Left renal cortex interstitium (tissue), 4 donors: ENCODE measurements at places on chromosomes 13 and 19.

DNA sequence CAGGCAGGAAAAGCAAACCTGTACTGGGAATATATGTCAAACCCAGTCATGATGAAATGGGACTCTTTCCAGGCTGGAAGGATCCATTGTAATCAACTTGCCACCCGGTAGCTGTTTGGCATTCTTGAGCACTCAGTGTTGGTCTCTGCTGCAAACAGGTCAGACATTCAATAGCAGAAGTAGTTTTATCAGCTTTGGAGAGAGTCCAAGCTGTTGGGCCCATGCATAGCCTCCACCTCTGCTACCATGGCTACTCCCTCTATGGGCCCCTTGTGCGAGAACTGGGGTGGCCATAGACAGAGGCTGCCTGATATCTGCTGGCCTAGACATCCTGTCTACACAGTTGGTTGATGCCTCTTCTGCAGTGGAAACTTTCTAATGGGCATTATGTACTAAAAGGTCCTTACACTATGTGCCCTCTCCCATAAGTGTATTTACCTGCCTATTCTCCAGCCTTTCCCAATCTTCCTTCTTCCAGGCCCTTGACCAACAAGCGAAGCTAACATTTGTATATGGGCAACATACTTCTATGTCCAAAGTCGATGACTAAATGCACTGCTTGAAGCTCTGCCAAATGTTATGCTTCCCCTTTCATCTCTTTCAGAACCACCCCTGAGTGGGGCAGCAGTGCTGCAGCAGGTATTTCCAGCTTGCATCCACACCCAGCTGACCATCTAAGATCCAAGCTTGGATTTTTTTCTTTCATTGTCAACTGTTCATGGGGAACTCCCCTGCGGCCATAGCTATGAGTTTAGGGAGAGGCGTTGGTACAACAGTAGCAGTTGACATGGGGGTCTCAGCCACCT, 5.3 kb upstream of the RNF6 start:
- DNase-seq: no peak

DNA sequence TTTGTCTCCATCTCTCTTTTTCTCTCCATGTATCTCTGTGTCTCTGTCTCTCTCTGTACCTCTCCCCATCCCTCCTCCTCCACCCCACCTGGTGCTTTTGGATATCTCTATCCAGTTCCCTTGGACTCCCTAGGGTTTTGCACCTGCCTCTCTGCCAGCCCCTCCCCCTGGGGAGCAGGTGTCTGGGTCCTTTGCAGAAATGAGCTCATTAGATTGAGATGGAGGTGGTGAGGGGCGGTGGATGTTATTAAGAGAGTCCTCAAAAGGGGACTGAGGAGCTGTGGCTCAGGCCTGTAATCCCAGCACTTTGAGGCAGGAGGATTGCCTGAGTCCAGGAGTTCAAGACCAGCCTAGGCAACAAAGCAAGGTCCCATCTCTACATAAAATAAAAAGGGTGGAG, 2.1 kb downstream of the KCNN4 start:
- no peak for DNase-seq

DNA sequence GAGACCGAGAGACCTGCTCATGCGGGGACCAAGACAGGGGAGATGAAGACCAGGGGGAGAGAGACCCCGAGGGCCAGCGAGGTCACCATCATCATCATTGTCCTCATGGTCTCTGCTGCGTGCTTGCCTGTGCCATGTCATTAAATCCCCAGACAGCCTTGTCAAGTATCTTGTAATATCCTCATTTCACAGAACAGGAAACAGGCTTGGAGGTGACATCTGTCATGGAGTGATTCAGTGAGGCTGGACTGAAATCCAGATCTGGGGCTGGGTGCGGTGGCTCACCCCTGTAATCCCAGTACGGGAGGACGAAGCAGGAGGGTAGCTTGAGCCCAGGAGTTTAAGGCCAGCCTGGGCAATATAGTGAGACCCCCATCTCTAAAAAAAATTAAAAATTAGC, 5.9 kb upstream of the NANOS2 start:
- no peak for DNase-seq

DNA sequence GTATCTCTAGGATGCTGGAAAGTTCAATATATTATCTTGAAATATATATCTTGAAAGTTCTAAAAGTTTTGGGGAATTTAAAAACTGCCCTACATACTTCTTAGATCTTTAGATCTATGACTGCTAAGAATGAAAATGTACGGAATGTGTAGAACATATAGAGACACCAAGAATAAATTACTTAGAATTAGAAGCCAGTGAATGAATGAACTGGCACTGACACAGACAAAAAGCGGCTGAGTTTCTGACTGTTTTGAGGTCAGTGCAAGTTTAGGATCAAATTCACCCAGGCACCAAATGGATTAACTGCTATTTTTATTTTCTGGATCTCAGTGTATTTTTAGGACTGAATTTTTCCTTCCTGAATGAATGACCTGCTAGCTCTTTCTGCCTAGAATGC, 411.2 kb downstream of the KCTD12 start:
- no peak for DNase-seq

GRCh38 chr19:22832031-22832762, at the start of gene ZNF723:
ZNF723 (plus strand) TSS chr19:22832291; CDS start chr19:22832380, 89 bp downstream.
- DNase-seq: no peak

DNA sequence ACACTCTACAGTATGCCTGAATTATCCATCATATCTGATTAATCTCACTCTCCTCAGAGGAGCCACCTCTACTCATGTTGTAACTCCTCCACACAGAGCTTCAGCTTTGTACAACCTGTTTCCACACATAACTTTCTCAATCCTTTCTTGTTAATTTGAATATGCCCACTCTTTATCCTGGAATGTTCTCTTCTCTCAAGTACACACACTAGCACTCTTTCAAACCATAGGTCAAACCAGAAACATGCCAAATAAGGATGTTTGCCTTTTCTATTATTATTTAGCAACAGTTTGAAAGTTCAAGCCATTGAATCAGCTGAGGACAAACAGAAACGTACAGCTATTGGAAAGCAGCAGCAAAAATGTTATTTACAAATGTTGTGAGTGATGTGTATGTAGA, 110.3 kb downstream of the MIPEP start:
- DNase-seq: no peak

DNA sequence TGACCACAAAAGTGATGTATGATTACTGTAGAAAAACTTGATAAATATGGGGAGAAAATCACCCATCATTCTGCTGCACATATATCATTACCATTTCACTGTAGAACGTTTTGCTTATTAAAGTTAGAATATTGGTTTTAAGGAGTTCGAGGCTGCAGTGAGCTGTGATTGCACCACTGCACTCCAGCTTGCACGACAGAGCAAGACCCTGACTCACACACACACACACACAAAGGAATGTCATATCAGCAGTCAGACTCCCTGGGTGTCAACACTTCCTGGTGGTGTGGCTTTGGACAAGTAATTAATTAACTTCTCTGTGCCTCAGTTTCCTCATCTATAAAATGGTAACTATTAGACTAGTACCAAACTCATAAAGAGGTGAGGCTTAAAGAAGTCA, 11.3 kb upstream of the PNMA8A start:
- no peak for DNase-seq

GRCh38 chr13:99969919-99970650, 1.5 kb downstream of the ZIC5 start:
- no peak for DNase-seq

- DNase-seq: no peak
Observed at GRCh38 chr13:97256343-97256783, 34.2 kb downstream of the MBNL2 start.

GRCh38 chr13:110415669-110416068, 108.6 kb downstream of the COL4A2 start:
- DNase-seq: no peak

GRCh38 chr13:111184458-111185401, 69.6 kb downstream of the ARHGEF7 start:
- DNase-seq: no peak

- DNase-seq: no peak
Observed at GRCh38 chr19:1616875-1617274, 11.6 kb upstream of the UQCR11 start.

DNA sequence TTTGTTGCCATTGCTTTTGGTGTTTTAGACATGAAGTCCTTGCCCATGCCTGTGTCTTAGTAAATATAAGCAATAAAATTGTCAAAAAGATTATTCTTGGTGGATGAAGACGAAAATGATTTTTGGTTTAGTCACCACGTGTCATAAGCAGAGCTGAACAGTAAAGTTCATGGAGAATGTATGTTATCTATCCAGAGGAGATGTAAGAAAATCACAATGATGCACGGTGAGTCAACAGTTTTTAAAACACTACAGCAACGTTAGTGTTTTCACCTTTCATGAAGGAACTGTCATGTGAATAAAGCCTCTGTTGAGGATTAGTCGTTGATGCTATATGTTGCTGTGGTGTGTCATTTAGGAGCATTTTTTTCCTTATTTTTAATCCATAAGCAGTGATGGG, 137.6 kb downstream of the GPC6 start:
- no peak for DNase-seq

DNA sequence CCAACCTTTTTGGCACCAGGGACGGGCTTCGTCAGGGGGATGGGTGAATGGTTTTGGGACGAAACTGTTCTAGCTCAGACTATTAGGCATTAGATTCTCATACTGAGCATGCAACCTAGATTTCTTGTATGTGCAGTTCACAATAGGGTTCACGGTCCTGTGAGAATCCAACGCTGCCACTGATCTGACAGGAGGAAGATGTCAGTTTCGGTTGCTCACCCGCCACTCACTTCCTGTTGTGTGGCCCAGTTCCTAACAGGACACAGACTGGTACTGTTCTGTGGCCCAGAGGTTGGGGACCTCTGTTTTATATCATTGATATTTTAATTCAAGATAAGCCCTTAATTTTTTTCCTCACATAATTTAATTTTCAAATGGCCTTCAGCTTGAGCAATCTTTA, 26.7 kb upstream of the TDRD3 start:
- no peak for DNase-seq

DNA sequence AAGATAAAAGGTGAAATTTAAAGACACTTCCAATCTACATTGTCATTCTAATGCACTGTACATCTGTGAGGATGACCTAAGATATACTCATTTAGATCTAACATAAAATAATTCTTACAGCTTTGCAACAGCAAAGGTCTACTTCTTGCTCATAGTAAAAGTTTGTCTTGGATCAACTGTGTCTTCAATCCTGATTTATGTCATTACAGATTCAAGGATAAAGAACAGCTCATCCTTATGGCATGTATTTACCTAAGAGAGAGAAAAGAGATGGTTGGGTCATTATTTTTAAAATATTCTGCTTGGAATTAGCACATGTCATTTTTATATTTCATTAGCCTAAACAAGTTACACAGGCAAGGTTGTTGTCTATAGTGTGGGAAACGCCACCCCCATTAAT, 2193.1 kb downstream of the PCDH9 start:
- no peak for DNase-seq

DNA sequence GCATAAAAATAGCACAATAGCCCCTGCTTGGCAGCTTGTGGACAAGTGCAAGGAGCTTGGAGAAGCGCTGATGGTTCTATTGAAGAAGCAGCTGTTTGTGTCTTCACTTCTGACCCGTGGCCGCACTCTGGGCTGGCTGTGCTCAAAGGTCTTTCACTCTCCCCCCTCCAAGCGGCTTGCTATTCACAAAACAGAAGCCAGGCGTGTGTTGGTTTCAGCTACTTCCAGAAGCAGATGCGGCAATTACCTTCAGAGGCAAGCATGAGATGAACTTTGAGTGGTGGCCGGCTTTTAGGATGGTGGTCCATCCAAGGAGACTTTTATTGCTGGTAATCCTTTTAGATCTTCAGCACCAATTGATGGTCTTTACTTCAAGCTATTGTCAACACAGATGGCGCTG, 188.5 kb upstream of the ARGLU1 start:
- no peak for DNase-seq
